Activated gamma-delta T cell (primary cell): ENCODE measurements at places on chromosomes 16 and 17.

DNA sequence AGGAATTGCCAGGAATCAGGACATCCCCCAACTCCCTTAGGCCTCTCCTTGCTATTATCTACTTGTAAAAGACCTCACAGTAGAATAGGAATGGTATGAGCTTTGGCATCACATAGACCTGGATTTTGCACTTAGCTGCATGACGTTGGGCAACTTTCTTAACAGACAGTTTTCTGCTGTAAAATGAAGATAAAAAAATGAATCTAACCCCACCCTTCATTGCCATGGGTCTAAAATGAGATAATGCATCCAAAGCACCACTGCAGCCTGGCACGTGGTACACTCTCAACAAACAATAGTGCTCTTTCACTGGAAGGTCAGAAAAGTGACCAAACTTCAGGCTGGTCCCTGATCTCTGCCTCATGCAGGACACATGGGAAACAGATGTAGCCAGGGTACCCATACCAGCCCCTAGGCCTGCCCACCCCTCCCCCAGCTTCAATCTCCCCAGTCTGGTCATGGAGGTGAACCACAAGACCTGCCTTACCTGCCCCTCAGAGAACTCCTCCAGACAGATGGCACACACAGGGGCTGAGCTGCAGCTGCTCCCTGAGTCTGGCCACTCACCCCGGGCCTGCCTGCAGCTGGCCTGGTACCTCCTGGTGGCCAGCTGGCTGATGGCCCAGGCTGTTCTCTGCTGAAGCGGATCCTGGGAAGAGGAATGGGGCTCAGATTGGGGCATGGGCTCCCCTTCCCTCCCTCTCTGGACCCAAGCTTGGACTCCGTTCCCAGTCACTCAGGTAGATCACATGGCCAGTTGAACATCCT lies 8.5 kb upstream of the SUPT4H1 start:
- DNase-seq, result no peak

- no peak for DNase-seq
These were observed 742 bp upstream of the FBXO31 start for GRCh38 chr16:87384162-87384874.

GRCh38 chr16:73572135-73572828 lies 524.4 kb upstream of the ZFHX3 start:
- DNase-seq, result no peak

DNA sequence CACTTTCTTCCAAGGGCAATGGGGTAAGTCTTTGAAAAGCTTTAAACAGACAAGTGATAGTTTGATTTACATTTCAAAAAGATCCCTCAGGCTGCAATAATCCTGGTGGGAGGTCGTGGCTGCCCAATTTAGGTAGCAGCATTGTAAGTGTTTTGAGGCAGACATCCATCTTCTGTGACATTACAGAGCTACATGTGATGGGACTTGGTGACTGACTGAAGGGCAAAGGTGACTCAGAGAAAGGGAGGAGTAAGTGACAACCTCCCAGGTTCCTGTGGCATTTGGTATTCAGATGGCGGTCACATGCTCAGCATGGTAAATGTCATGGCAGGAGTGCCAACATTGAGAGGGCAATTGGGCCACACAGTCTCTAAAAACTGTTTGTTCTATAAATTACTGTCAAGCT lies 26.5 kb downstream of the STAT3 start:
- no peak for DNase-seq

DNA sequence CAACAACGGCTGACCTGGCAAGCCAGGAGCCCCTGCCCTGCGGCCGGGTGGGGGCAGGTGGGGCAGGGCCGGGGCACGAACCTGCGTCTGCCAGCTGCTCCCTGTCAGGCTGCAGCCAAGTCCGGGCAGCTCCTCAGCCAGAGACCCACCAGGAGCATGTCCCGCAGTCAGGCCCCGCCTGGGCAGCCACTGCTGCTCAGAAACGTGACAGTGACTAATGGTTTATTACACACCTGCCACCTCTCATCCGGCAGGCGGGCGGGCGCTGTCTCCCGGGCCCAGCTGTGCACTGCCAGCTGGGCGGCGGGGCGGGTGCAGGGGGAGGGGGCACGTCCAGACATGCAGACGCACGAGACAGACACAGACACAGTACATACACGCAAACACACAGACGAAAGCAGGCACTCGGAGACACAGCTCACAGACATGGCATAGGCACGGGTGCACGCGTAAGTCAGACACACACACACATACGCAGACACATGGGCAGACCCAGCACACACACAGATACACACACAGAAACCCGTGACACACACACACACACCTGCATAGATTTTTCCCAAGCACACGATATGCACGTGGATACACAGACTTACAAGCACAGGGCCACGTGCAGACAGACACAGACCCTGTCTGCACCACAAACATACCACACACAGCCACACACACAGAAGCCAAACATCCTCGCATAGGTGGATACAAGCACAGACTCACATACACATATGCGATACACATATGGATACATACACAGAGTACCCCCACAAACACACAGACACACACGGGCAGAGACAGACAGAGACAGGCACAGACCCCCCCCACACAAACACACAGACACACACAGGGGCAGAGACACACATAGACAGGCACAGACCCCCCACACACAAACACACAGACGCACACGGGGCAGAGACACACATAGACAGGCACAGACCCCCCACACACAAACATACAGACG lies 248.3 kb upstream of the CIBAR2 start:
- no peak for DNase-seq
